ENCODE measurements at places on chromosomes 13 and 19.
A peak's percentile ranks its signal among the peaks of the same experiment; 100 is the strongest.

DNA sequence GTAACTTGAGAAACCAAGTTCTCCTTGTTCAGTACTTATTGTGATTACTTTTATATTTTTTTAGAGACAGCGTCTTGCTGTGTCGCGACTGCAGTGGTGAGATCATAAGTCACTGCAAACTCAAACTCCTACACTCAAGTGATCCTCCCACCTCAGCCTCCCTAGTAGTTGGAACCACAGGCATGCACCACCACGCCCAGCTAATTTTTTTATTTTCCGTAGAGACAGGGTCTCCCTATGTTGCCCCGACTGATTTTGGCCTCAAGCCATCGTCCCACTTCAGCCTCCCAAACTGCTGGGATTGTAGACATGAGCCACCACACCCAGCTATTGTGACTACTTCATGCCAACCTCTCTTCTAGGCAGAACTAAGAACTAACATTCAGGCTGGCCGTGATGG, 8.3 kb downstream of the C19orf53 start:
- no peak for DNase-seq

DNA sequence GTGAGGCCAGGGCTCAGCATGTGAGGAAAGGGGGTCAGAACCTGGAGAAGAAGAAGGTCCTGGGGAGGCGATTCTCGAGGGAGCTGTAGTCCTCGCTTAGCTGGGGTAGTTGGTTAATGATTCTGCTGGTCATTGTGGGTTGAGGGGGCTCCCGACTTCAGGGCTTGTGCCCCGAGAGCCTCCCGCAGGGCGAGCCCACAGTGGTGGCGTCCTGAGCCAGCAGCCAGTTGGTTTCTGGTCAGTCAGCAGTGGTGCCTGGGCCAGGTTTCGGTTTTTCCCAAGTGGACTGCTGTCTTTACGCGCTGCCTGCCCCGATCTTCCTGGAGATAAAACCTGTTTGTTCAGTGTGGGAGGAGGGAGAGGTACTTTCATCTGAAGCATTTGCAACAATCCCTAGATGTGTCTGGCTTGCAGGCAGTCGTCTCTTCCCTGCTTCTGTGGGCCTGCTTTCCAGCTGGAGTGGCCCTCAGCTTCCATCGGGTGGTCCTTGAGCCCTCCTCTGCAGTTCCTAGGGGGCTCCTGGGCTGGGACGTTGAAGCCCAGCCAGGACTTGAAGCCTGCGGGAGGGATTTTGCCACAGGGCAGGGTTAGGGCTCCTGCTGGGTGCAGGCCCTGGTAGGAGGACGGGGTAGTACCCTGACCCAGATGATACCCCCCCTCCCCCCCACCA, 3.2 kb downstream of the PTBP1 start:
- no peak for DNase-seq

DNA sequence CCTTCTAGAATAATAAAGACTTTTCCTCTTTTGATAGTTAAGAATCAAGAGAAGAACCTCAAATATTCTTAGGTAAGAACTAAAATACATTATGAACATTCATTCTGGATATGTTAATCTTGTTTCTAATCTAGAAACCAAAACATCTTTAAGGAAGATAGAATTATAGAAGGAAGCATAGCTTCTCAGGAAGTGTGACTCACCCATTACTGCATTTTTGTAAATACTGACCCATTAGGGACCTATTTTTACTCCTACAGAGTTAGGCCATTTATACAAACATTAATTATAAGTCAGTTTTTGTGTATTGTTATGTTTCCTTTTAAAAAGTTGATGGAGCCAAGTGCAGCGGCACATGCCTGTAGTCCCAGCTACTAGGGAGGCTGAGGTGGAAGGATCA, 147.1 kb downstream of the NUFIP1 start:
- no peak for DNase-seq

- no peak for DNase-seq
Observed at GRCh38 chr19:49879243-49879963, 1.9 kb downstream of the TBC1D17 start.

- DNase-seq: no peak
Observed at GRCh38 chr19:33499248-33499647, 22.3 kb downstream of the PEPD start.

DNA sequence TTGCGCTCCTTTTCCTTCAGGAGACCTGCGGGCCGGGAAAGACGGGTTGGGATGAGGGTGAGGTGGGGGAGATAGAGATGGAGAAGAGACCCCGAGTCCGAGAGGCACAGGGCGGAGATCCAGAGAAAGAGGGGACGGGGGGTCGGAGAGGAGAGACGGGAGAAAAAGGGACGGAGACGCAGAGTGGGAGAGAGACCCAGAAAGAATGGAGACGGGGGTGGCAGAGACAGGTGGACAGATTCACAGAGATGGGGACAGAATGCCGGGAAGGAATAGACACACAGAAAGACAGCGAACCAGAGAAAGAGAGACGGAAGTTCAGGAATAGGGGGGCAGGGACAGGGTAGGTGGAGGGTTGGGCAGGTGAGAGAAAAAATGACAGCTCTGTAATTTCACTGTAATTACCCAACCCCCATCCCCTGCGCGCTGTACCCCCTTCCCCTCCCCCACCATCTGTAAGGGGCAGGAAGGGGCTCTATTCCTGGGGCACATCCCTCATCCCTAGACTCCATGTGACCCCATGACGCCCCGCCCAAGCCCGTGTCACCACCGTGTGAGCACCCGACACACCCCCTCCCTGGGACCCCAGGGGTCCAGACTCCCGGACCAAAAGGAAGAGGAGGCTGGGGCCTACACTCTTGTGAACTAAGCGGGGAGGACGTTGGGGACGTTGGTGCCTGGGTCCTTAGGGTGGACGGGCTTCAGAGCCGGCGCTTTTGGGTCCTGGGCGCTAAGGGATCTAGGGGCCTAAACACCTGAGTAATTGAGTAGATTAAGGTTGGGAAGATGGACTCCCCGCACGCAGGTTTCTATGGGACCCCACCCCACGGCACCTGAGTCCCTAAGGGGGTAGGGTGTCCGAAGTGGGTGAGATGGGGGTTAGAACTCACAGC, 967 bp downstream of the DBP start:
- DNase-seq: peak; percentile 62

DNA sequence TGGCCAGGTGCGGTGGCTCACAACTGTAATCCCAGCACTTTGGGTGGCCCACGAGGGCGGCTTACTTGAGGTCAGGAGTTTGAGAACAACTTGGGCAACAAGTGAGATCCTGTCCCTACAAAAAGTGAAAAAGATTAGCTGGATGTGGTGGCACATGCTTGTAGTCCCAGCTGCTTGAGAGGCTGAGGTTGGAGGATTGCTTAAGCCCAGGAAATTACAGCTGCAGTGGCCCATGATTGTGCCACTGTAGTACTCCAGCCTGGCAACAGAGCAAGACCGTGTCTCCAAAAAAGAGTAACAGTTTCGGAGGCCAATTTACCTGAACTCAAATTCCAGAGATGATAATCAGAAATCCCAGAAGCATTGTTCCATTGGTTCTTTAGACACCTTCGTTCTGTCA, 4.4 kb downstream of the ZNF473 start:
- no peak for DNase-seq

DNA sequence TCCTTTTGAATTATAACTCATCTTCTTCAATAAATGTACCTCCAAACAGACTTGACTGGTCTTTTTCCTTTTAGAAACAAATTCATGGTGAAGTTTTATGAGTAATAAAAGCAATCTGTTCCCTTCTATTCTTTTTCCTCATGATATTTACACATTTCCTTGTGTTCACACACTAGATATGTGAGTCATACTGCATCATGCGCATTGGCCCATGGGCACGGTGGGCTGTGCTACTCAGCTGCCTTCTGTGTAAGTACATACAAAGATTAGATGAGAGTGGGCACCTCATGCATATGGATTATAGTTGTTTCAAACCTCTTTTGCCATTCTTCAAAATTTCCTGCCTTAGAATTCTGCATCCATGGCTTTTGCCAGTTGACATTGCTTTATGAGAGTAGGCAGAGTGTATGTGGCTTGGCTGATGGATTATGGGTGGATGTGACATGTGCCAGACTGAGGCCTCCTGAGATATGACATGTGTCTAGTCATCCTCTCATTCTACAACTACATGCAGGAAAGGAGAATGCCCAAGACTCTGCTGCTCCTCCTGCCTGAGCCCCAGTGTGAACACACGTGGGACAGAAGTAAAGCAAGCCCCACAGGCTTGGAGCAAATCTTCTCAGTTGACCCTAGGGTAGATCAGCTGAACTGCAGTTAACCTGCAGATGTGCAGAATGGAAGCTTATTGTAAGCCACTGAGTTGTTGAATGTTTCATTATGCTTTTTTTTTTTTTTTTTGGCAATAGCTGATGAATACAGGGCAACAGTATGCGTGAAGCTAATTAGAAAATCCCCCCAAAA, 109.9 kb downstream of the RBM26 start:
- no peak for DNase-seq

- no peak for DNase-seq
Observed at GRCh38 chr19:19355606-19356139, 35.0 kb downstream of the MAU2 start.

GRCh38 chr19:46068345-46069258, 27.8 kb upstream of the IGFL4 start:
- DNase-seq: no peak

DNA sequence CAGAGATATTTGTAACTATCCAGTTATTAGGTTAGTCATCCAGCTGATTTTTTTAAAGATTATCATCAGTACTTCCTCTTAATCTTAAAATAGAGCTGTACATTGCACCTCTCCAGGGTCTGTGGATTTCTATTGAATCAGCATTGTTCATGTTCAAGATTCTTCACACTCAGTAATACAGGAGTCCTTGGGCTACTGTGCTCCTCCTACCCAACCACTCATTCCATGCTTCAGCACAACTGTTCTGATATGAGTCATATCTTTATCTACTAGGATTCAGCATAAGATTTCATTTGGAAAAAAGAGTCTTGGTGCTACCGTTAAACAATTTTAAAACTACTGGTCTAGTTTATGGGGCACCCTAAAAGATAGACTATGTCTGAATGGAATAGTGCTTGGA, 357.8 kb downstream of the DCT start:
- DNase-seq: no peak

DNA sequence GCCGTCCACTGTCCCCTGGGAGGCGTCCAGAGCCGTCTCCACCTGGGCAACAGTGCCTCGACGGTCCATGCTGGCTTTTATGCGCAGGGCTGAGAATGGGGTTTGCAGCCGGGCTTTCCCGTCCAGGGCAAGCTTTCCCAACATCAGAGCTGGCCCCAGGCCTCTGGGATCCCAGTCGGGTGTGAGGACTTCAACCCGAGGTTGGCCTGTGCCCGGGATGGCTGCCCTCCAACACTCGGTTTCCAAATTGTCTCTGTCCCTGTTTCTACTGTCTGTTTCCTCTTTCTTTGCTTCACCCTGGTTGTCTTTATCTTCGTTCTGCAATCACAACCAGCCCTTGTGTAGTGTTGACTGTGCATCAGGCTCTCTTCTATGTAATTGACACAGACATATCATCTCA, at the start of gene IFNL4:
TSS of gene IFNL4 (minus strand) at position 51 of the 400 bp plus-strand sequence.
- no peak for DNase-seq

DNA sequence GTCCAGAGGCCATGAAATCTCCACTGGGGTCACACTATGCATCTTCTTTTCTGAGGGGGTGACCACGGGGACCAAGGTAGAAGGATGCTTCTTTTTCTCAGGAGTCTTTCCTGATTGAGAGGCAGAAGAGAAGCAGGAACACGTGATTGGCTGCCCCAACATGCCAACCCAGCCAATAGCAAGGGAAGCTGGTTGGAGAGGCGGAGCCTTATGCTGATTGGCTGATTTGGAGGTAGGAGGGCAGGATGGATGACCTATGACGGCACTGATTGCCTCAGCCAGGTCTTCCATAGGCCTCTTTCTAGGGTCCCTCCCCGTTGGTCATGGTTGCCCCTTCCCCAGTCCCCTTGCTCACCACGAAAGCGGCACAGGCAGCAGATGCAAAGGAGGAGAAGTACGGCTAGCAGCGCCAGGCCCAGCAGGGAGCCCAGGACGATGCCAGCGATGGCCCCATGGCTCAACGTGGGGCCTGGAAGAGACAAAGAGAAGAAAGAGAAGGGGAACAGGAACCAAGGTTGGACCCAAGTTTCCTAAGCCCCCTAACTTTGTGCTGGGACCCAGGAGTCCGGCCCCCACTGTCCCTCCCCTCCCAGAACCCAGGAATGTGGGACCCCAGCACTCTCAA, 8.0 kb downstream of the VSIG10L start:
- DNase-seq: peak; percentile 43

GRCh38 chr13:109857325-109857724, 70.9 kb upstream of the IRS2 start:
- no peak for DNase-seq

DNA sequence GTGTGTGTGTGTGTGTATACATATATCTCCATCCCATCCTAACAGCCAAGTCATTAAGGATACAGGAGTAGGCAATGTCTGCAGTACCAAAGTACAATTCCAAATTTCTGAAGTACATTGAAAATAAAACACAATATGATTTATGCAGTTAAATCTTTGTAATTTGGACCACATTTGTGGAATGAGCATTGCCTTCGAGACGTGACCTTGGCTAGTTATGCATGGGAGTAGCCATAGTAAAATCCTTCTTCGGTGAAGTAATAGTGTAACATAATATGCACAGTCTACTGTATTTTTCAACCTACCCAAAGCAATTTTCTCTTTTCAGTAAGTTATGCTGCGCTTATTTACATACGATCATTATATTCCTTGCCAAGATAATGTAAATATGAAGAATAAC, 665.7 kb upstream of the GPC6 start:
- DNase-seq: no peak

GRCh38 chr19:45676851-45677263, 8.8 kb downstream of the GIPR start:
- no peak for DNase-seq

- DNase-seq: peak; percentile 89
Observed at GRCh38 chr19:38264486-38265212, at the start of gene SPINT2. TSS of gene SPINT2 (plus strand) at chr19:38264573. CDS start at chr19:38264893, 320 bp downstream.

DNA sequence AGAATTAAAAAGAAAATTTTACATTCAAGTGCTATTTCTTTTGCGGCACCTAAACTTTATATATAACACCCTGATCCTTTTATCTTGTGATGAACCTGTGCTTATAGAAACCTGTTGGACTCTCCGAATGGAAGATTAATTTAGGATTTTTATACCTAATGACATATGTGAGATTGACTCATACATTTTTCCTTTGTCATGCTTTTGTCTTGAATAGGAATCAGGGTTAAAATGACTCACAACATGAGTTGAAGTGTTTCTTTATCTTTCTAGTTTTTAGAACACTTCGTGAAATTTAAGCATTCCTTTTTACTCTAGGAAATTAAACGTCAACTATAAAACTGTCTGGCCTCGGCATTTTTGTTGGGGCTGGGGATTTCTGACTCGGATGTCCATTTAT, 378.9 kb downstream of the PCDH20 start:
- no peak for DNase-seq

- DNase-seq: no peak
Observed at GRCh38 chr13:67966065-67966464, 735.9 kb upstream of the PCDH9 start.

DNA sequence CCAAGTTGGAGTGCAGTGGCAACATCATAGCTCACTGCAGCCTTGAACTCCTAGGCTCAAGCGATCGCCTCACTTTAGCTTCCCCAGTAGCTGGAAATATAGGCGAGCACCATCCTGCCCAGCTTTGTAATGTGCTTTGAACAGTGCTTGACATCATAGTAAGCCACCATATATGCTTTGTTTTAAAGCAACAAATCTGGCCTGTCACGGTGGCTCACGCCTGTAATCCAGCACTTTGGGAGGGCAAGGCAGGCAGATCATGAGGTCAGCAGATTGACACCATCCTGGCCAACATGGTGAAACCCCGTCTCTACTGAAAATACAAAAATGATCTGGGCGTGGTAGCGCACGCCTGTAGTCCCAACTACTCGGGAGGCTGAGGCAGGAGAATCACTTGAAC, 1.8 kb upstream of the SLC7A1 start:
- no peak for DNase-seq

- DNase-seq: peak; percentile 38
Observed at GRCh38 chr19:19747357-19748220, 14.7 kb upstream of the ZNF14 start.

GRCh38 chr19:16467581-16467980, 4.2 kb downstream of the EPS15L1 start:
- DNase-seq: no peak
